Caudate nucleus (tissue), 63 donors: ENCODE measurements at places on chromosomes 16 and 17.

GRCh38 chr17:82950525-82951102, 110.8 kb upstream of the ZNF750 start:
- no peak for DNase-seq

GRCh38 chr17:34665819-34666763, 86.7 kb downstream of the TMEM132E start:
- no peak for DNase-seq

DNA sequence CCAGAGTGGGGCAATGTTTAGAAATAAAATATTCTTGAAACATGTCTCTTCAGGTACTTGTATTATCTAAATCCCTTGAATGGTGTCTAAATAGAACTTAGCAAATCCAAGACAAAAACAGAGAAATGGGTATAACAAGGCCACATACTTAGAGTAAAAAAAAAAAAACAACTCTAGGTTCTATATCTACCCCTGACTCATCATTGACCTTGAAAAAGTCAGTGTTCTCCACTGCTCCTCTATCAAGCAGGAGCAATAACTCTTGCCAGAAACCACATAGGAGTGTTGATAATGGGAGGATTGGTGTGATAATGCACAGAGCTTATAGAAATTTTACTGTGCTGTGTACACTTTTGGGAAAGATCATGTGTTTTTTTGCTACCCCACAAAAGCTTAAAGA, 296.6 kb upstream of the PMFBP1 start:
- no peak for DNase-seq

- no peak for DNase-seq
Observed at GRCh38 chr17:62781356-62781755, 26.8 kb downstream of the MARCHF10 start.

DNA sequence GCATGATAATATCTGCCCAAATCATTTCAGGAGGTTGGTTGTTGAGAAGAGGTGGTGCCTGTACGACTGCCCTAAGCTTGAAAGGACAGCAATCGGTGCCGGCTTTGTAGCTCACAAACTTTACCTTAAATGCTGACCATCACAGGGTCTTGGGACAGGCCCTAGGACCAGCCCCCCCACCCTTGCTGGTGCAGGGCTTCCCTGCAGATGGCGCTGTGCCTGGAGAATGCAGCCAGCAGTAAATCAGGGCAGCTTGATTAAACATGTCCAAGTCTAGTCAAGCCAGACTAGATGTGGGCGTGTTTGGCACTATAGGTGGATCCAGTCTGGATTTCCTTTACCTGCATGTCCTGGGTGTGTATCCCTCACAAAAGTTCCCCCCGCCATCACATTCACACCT, 135.5 kb upstream of the CRHR1 start:
- DNase-seq: no peak

- DNase-seq: no peak
Observed at GRCh38 chr16:9625122-9625521, 533.7 kb downstream of the HAPSTR1 start.

GRCh38 chr16:58843675-58844074, 109.6 kb upstream of the GOT2 start:
- no peak for DNase-seq

- DNase-seq: no peak
Observed at GRCh38 chr16:30525844-30526136, 576 bp downstream of the ZNF768 start.

DNA sequence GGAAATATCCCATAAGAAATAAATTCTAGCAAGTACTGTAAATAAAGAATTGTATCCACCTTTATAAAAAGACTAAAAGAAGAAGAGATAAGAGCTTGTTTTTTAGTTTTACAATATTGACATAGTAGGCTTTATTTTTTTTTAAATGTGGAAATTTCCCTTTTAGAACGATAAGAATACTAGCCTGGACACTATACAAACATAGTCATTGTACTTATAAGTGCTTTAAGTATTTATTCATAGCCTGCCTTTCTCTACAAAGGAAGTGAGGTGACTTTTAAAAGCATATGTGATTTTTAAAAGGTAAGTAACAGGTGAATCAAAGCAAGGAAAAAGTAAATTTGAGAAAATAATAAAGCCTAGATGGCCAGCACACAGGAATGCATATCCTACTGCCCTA, 17.7 kb downstream of the TOX3 start:
- DNase-seq: no peak

- no peak for DNase-seq
Observed at GRCh38 chr17:39208893-39209292, 8.8 kb downstream of the RPL19 start.

GRCh38 chr17:44235583-44235936, 16.1 kb upstream of the UBTF start:
- no peak for DNase-seq

DNA sequence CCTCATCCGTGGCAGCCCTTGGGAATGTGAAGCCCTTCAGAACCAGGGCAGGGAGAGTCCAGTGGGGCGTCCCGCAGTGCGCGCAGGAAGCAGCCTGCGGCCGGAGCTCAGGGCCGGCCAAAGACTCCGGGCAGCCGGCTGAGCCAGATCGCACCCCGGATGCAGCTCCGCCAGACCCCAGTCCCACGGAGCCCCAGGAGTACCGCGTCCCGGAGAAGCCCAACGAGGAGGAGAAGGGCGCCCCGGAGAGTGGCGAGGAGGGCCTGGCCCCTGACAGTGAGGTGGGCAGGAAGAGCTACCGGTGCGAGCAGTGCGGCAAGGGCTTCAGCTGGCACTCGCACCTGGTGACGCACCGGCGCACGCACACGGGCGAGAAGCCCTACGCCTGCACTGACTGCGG, 6.9 kb downstream of the ZNF205 start:
- no peak for DNase-seq

DNA sequence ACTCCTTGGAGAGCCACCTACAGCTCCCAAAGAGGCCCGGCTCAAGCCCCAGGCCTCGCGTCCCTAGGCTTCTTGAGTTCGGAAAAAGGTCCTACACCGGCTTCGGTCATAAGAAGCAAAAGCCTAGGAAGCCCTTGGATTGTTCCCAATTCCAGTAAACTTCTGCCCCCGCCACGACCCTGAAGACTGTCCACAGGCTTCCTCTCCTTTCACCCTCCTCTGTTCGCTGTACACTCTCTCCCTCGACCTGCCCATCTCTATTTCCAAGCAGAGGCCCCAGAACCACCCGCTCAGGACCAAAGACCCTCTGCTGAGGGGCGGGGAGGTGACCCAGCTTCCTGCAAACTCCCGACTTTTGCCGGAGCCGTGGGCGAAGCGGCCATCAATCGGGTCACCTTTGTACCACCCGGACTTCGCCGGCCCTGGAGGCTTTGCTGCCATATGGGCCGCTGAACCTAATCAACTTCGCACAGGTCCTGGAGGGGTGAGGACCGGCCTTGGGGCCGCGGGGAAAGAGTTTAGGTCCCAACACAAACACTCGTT, 2.7 kb downstream of the HOXB2 start:
- no peak for DNase-seq

DNA sequence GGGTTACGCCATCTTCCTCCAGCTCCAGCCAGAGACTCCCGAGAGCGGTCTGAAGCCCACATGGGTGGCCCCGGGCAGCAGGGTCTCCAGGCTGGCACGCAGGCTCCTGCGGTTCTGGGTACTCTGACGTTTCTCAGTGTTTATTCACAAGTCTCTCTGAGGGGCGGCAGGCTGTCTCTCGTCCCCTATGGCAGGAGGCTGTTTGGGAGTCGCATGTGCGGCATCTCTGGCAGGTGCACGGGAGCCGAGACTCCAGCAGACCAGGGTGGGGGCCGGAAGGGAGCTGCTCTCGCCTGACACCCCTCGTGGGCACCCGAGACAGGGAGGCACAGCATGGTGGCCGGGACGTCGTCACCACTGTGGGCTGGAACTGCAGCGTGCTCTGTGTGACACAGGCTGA, 48.1 kb downstream of the ZNF778 start:
- no peak for DNase-seq

DNA sequence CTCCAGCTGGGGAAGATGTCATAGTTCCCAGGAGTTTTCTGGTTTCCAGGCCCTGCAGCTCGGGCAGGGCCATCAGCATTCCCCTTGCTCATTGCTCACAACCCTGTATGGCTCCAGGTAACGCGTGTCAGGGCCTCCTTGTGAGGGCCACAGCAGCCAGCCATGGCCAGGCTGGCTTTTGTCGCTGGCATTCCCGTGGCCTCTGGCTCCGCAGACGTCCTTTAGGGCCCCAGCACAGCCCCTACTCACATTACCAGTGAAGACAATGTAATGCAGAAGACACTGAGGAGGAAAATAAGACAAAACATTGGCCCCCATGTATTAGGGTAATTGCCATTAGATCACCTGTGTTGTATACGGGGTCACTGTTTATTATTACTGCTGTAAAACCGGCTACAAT, 1799.0 kb downstream of the TP53TG3F start:
- DNase-seq: no peak

GRCh38 chr16:732936-733335, 6.0 kb downstream of the HAGHL start:
- DNase-seq: peak; percentile 34

GRCh38 chr16:51994597-51994996, 552.3 kb downstream of the TOX3 start:
- DNase-seq: no peak

DNA sequence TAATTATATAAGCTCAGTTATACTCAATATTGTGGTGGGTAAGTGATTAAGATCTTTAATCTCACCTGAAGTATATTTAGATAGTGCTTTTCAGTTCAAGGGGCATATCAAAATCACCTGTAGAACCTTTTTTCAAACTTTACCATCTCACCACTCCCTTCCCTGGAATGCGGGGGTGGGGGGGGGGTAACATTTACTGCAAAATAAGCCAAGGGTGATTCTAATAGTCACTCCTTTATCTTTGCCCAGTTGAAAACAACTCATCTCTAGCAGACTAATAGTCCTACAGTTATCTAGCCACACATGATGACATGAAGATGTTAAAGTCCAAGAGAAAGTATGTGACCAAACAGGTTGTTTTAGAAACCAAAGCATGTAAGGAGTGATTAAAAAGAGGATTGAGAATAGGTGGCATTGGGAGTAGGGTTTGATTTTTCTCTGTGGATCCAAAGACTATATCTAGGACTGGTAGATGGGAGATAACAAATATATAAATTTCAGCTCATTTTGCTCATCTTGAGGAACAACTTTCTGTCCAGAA, 21.5 kb downstream of the LPCAT2 start:
- DNase-seq: no peak

DNA sequence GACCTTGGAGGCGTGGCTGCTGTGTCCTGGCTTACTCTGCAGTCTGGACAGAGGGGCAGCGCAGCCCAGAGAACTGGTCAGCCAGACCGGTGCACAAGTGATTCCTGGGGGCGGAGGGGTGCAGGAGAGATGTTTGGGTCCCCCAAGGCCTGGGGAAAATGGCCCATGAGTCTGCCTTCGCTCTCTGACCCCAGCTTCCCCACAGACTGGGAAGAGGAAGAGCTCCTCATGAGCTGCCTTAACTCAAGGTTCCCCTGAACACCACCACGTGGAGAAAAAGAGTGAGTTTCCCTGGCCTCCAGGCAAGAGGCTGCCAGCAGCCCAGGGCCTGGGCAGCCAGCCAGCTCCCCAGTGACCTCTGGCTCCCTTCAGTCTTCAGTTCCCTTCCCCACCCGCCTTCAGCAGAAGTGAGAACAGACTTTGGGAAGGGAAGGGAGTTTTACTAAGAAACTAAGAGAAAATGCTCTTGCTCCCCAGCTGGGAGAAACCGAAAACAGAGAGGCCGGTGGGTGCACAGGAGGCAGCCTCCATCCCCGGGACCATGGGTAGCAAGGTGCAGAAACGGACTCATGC, 2.0 kb upstream of the C17orf99 start:
- DNase-seq: peak; percentile 23

GRCh38 chr17:58020401-58020800, 13.4 kb upstream of the SRSF1 start:
- DNase-seq: no peak

GRCh38 chr17:50196826-50197225, 4.6 kb downstream of the COL1A1 start:
- no peak for DNase-seq

DNA sequence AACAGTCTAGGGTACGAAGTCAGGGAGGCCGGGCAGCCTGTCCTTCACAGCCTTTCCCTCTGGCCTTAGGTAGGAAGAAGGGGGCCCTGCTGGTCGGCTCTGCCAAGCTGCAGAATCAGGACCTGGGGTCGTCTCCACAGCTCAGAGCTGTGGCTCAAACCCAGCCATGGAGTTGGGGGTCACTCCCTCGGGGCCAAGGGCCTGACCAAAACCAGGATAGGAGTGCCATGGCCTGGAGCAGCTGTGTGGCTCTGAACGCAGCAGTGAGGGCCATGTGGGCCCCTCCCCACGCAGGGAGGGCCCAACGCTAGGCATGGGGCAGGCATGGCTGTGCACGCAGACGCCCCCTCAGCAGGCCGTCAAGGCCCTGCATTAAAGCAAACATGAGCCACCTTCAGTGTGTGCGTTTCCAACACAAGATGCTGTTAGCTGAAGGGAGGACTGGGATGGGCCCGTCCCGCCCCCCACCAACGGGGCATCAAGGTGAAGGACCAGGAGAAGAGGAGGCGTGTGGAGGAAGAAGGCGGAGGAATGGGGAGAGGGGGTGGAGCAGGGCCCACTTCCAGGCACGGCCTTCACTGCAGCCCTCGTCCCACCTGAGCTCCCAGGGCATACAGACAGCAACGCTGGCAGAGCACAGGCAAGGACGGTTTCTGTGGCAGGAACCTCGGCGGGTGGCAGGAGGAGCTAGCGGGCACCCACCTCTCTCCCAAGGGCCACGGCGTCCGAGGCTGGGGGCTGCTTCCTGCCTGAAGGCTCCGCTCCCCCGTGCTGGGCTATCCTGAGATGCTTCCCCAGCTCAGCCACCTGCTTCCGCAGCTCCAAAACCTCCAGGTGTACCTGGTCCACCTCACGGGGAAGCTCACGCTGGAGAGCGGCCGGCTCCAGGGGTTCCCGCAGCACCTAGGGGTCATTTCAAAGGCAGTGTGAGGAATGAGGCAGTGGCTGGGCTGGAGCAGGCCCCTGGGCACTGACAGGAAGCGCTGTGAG, 55.3 kb downstream of the CCDC57 start:
- no peak for DNase-seq

- no peak for DNase-seq
Observed at GRCh38 chr17:69331756-69332155, 4.8 kb upstream of the ABCA5 start.

GRCh38 chr16:2990891-2991290, 10.6 kb upstream of the PKMYT1 start:
- no peak for DNase-seq

GRCh38 chr16:3089717-3090592, 9.1 kb downstream of the ZSCAN10 start:
- DNase-seq: no peak
